ENCODE measurements at places on chromosomes 16 and 17. TPM values are rescaled to one million over a fixed set of nuclear protein-coding genes. Genes with fewer than 3 reads are reported as not detected.

Gene OR3A2
- not detected for total RNA-seq

Gene DCAF7
- total RNA-seq = 97.8 TPM

Gene MT1F
- total RNA-seq = 60.2 TPM

Gene EME2
- 25.7 TPM for total RNA-seq

Gene GGA2
- total RNA-seq = 122 TPM

Gene MYH13
- not detected for total RNA-seq

Gene ELMO3
- 15.3 TPM for total RNA-seq

Measured in WTC11 (cell line).